ENCODE measurements at places on chromosomes 1 and 21.
A peak's percentile ranks its signal among the peaks of the same experiment; 100 is the strongest.

- no peak for DNase-seq
Measured at GRCh38 chr1:20403423-20404145, 82.4 kb downstream of the CAMK2N1 start.

- DNase-seq, result no peak
Measured at GRCh38 chr1:117541003-117541402, 64.8 kb upstream of the TENT5C start.

- DNase-seq, result no peak
Measured at GRCh38 chr1:207996636-207997035, 85.7 kb upstream of the CD34 start.

DNA sequence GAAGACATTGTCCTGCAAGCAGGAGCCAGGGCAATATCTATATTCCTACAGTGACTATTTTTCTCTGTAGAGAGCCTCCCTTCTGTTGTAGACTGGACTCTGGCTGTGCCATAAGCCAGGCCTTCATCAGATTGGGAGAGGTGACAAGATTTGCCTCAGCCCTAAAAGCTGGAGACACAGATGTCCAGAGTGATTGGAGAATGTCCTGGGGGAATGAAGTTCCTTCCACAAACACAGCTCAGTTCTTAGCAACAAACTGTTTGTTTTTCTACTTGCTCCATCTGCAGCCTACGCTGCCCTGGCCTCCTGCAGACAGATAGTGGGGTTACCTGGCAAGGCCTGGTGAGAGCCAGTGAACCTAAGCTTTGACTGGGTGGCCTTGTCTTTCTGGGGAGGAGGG is 29.9 kb upstream of the SNX27 start:
- no peak for DNase-seq

DNA sequence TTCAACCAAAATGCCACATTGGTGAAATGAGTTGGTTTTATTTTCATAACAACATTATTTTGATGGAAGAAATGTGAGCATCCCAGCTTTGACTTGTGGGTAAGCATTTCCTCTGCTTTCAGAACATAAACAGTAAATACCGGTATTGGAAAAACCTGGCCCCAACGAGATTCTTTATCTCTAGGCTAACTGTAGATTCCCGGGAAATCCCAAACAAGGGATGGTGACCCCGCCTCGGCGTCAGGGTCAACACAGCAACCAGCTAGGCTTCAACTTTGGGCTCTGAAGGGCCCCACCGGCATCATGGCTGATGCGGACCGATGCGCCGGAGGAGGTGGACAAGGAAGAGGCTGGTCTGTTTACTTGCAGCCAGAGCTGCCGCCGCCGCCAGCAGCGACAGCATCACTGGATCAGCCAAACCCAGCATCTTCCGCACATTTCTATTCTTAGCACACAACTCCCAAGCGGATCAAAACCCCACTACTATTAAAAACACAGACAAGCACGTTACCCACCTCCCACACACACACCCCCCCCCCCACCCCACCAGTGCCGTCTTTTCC is 1.1 kb downstream of the AKT3 start:
- peak; percentile 5 for DNase-seq

DNA sequence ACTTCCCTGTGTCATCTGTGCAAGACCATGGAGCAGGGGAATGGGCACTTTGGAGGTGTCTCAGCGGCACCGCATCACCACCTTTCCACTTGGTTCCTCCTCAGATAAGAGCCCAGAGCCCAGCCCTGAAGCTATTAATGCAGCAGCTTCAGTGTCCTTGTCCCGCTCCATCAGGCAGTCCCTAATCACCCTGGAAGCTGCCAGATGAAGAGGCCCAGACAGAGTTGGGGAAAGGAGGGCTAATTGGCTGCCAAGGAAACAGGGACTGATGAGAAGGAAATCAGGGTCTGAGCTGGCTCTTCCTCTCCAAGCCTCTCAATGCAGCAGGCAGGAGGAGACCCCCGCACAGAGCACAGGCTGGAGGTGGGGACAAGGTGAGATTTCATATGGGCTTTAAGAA is 83.1 kb upstream of the KLHDC7A start:
- no peak for DNase-seq

GRCh38 chr1:46516200-46516950 is 26.7 kb downstream of the DMBX1 start:
- no peak for DNase-seq

DNA sequence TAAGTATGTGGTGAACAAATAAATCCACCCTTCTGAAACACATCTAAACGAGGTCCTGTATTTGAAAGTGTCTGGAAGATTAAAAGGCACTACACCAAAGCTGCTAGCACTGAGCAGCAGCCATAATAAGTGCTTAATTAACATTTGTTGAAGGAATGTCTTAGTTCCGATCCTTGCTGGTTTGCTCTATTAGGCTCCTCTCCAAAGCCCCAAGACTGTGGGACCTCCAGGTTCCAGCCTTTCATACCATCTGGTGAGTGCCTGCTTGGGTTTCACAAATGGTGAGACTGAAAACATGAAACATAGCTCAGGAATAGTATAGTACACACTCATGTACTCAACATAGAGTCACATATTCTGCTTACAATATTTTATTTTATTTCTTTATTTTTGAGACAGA is 640 bp upstream of the CYP2J2 start:
- no peak for DNase-seq

- DNase-seq, result peak; percentile 59
Measured at GRCh38 chr1:6599141-6599975, 3.3 kb downstream of the KLHL21 start.

DNA sequence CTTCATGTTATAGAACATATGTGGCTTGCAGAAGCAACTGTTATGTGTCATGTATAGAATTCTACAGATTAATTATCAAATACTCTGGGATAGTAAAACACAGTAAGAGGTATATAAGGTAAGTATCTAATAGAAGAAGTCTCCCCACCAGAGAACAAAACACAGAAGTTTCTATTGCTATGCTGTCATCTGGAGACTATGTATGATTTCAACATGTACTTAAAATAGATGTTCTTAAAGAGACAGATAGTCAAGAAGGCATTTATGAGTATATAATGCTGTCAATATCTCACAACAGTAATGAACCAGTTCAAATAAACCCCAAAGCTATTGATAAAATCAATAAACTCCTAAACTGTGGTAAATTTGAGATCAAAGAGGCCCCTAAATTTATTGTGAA is 8.1 kb upstream of the ADCY10 start:
- no peak for DNase-seq

DNA sequence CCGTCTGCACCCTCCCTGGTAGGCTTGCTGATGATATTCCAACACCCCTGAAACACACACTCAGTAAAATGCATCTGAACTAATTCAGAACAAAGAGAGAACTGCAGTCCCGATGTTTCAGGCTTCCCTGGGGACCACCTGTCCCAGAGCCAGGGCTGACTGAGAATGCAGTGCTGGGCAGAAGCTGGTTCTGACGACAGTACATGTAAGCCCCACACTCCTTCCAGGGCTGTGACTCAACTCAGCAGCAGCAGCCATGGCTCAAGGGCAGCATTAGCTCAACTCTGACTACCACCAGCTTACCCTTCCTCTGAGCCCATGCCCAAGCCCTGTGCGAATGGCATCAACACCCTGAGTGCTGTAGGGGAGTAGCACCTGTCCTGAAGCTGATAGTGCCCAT is 56.4 kb upstream of the SIPA1L2 start:
- DNase-seq, result no peak

DNA sequence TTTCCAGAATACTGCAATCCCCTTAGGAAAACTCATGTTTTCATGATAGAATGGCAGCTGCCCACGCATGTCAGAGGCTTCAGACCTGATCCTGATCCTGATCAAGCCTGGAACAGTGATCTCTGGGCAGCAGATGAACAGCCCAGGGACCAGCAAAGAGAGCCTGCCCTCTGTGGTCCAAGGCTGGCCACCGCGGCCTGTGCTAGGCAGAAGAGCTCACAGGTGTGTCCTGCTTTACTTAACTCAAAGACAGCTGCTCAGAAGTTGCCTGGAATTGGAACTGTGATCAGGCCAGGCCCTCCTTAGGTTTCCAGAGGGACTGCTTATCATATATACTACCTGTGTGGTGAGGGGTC is 21.2 kb upstream of the BCAR3 start:
- DNase-seq, result no peak

- DNase-seq, result no peak
Measured at GRCh38 chr1:46466477-46467182, 23.0 kb upstream of the DMBX1 start.

DNA sequence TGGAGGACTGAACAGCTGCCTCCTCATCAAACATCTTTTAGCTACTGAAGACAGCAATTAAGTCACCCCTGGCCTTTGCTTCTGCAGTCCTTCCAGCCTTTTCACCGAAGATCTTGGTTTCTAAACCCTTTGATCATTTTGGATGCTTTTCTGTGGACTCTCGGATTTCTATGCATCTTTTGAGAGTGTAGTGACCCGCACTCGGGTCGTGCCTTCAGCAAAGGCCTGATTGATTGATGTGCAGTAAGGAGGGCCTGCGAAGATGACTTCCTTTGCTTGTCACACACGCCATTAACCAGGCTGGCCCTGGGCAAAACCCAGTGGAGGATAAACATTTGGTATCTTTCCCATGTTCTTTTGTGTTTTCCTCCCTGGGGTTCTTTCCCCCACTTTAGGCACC is 157.5 kb upstream of the CD34 start:
- DNase-seq, result no peak

All from hematopoietic multipotent progenitor cell treated with erythropoietin and hydrocortisone succinate and interleukin-3 and kit ligand, for 17 days (in vitro differentiated cells).